ENCODE measurements at places on chromosomes 16 and 17.

DNA sequence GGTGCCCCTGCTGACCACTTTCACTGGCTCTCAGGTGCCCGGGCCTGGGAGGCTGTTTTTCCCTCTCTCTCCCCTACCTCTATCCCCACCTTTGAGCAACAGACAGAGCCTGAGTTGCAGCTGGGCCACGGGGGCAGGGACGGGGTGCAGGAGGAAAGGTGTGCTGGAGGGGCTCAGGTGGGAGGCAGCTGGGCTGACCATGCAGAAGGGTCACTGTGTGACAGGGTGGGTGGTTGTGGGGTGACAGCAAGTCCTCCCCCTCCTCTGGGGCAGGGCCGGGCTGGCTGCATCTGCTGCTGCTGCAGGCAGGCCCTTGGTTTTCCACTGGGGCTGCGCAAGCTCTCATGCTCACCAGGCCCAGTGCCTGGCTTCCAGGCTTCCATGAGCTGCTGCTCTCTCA, 6.6 kb downstream of the ZNF319 start:
- no peak for DNase-seq

DNA sequence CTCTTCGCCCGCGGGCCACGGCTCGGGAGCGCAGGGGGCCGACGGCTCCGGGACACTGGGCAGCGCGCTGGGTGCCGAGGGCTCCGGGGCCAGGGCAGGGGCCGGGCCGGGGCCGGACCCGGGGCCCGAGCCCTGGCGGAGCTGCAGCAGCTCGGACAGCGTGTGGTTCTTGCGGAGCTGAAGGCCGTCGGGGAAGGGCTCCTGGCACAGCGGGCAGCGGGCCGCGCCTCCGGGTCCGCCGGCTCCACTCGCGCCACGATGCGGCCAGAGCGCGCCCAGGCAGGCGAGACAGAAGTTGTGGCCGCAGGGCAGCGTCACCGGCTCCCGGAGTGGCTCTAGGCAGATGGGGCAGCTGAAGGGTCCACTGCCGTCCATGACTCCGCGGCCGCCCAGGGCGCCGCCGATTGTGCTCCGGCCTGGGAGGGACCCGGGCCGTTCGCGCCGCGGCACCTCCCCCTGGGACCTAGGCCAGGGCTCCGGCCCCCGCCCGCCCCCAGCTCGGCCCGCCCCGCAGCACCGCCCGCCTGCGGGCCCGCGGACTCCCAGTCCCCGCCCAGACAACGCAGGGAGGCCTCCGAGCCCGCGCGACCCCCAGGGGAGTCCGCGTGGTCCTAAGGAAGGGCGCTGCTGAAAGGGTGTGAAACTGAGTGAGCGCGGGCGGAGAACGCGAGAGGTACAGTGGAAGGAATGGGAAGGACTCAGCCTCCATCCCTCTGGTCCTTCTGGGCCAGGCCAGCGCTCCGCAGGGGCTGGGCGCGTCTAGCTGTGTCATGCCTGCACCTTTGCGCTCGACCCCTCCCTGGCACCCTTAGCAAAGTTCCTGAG, at the start of gene TRIM47:
TRIM47 (minus strand) TSS at position 408 of the 825 bp plus-strand sequence; CDS start at position 375, 33 bp downstream.
- DNase-seq: no peak

- DNase-seq: no peak
These were observed 21.0 kb upstream of the FLCN start for GRCh38 chr17:17258011-17258410.

DNA sequence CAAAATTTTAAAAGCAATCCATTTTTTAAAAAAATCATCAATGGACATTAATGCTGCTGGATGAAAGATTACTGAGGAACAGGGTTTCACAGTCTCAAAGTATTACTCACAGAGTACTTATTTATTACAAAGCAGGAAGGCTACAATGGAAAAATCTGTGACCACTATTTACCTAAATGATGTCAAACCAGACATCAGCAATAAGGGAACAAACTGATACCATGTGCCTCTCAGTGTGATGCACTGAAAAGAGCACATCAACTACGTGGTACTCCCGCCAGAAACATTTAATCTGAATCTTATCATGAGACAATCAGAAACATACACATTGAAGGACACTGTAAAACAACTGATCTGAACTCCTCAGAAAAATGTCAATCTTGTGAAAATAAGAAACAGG, 124.2 kb downstream of the PARN start:
- DNase-seq: no peak

- DNase-seq: no peak
These were observed 28.0 kb downstream of the NFAT5 start for GRCh38 chr16:69593751-69594255.

- DNase-seq: no peak
These were observed 5.5 kb downstream of the BCO1 start for GRCh38 chr16:81243942-81244341.

GRCh38 chr17:48384164-48384563, 45.9 kb downstream of the SKAP1 start:
- no peak for DNase-seq

Data from activated gamma-delta T cell treated with anti-CD3 and anti-CD28 coated beads, Interleukin-2, amount 50 U/mL, for 16 hours (primary cell).